CD4-positive, alpha-beta T cell treated with Interleukin-4 for 1 hour (primary cell): ENCODE measurements at places on chromosomes 6 and 20.

- no peak for DNase-seq
These were observed 18.6 kb downstream of the RRBP1 start for GRCh38 chr20:17663486-17663885.

DNA sequence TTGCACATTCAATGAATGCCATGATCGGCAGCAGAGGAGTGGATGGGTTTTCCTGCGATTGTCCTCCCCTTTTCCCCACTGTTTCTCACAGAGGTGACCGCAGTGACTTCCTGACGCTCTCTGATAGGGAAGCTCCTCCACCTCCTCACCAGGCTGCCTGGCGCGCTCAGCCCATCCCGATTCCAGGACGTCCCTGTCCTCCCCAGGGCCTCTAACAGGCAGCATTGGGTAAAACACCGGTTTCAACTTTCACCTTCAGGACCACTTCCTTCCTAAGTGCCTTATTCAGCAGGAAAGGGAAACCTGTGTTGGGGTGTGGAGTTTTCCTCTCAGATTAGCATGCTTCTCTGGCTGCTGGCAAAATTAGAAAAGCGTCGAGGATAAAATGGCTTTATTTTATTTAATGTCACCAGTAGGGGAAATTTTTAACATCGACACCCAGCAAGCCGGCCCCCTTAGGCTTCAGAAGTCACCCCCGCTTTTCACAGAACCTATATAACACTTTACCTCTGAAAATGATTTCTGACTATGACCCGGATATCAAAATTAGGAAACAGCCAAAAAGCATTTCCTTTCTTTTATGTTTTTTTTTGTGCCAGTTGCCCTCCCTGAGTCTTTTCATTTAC lies 570.4 kb upstream of the GJE1 start:
- no peak for DNase-seq

GRCh38 chr6:101085327-101085726 lies 204.2 kb upstream of the ASCC3 start:
- no peak for DNase-seq

DNA sequence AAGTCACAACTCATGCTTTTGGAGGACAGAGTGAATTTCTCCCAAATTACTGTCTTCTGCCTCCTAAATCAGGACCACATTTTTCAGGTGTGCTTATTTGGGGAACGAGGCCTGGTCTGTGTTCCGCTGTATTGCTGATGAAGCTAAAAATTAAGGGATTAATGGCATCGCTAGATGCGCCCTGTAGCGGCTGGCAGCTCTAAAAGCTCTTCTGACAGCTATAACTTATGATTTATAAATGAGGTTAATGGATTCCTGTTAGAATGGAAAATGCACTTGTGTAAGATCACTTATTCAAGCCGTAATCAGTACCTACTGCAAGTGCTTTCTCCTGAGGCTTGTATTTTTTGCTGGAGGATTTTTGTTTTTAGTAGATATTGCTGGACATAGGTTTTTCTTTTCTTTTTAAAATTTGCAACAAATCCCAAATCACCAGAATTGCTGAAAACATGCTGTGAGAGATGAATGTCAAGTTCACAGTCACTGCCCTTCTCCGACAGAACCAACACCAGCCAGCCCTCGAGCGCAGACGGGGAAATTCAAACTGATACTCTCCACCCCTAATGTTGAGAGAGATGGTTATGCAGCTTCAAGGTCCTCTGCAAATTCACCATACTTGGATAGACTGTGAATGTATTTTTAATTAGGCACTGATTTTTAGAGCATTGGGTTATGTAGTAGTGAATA lies 49.1 kb downstream of the AKAP12 start:
- DNase-seq = no peak

DNA sequence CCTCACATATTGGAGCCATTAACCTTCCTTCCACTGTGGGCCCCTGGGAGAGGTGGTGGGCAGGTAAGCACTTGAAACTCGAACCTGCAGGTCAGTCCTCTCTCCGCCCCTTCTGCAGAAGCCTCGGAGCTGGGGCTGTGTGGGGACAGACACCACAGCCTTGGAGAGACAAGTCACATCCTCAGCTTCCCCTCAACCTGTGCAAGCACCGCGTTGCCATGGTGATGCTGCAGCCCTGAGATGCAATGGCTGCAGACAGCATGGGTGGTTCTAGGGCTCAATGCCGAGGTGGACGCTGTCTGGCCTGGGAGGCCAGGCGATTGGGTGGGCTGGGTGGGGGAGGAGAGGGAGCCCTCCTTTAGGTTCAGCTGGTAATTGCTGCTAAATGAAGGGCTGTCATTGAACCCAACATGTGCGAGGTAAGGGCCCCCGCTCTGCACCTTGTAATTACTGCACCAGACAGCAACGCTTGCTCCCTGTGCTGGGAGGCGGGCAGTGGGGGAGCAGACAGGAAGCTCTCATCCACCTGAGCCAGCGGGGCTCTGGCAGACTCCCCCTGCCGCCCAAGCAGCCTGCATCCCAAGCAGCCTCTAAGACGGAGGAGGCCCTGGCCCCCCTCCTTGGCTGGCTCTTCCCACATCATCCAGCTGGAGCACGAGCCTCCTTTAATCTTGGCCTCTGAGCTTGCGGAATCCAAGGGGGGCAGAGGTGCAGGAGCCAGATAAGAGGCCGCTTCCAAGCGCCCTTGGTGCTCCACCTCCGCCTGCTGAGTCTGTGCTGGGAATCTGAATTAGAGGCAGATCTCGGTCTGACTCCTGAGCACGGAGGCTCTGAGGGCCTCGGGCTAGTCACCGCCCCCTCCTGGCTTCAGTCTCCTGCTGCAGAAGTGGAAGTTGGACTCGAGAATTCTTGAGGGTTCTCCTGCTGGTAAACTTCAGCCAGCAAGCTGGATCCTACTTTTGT lies 39.8 kb upstream of the CDH22 start:
- no peak for DNase-seq

GRCh38 chr6:114389111-114389510 lies 46.3 kb upstream of the HS3ST5 start:
- no peak for DNase-seq

DNA sequence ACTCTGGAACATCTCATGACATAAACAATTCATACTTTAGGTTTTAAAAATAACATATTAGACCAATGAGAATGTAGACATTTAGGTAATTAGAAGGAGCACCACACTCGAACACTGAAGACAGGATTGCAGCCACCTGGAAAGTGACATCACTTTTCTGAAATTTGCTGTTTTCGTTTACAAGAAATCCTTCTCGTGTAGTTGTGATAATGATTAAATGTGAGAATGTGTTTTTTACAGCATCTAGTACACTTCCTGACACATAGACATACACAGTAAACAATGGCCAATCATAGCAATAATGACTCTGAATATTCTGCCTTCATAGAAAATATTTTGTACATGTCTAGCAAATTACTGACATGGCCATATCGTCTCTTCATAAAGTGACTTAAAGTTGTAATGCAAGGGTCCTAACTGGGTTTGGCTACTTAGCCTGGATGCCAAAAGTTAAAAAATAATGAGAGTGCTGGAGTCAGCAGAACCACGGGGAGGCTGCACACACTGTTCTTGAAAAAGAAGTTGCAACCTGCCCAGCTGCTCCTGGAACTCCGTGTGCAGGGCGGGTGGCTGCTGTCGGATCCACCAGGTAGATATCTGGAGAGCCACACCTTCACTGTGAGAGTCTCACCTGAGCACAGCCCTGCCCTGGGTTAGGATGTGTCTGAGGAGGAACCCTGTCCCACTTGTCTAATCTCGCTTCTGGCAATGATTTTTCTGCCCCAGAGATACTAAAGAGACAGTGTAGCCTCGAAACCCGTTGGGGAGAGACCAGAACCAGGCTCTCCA lies 212.9 kb downstream of the QKI start:
- no peak for DNase-seq

- DNase-seq = no peak
These were observed 302.3 kb downstream of the TENT5A start for GRCh38 chr6:81450180-81450579.

- peak; percentile 62 for DNase-seq
These were observed 13.5 kb upstream of the RAB5IF start for GRCh38 chr20:36591854-36592641.

- DNase-seq = no peak
These were observed 28.3 kb upstream of the ADGRF1 start for GRCh38 chr6:47070461-47070860.

GRCh38 chr6:2688401-2689064 lies 62.2 kb downstream of the MYLK4 start:
- DNase-seq = no peak

GRCh38 chr20:56382696-56383095 lies 9.3 kb downstream of the AURKA start:
- no peak for DNase-seq

DNA sequence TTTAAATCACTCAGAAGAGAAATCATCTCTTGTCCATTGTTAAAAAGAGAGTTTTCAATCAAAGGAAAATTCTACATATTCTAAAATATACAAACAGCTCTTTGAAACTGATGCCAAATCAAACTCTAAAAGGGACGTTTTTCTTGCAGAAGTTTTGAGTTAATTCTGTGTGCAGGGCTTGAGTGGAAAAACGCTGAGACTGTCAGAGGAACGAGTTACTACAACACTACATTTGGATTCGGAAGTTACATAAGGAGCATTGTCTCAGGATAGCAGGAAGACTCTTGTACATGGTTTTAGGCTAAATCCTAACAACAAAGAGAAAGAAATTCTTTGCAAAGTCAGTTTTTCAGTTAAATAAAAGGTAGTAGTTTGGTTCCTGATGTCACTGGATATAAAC lies 155.7 kb upstream of the SUPT3H start:
- DNase-seq = no peak

- no peak for DNase-seq
These were observed 23.2 kb upstream of the SERINC1 start for GRCh38 chr6:122494665-122495272.

- DNase-seq = no peak
These were observed 152.3 kb downstream of the CDC5L start for GRCh38 chr6:44539701-44540355.

DNA sequence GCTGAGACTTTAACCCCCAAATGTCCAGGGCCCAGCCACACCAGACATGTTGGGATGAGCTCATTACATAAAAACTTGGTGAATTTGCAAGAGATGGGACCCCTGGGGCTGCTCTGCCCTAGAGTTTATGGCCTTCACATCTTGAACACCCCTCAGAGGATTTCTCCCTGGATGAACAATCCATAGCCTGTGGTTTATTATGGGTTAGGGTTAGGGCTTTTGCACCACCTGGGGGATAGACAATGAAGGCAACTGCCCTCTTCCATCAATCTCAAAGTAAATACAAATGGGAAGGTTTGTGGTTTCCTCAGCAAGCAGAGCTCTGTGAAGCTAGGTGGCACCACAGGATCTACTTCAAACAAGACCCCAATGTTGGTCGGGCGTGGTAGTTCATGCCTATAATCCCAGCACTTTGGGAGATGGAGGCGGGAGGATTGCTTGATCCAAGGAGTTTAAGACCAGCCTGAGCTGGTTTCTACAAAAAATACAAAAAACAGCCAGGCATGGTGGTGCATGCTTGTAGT lies 17.4 kb downstream of the SPINT3 start:
- DNase-seq = no peak

DNA sequence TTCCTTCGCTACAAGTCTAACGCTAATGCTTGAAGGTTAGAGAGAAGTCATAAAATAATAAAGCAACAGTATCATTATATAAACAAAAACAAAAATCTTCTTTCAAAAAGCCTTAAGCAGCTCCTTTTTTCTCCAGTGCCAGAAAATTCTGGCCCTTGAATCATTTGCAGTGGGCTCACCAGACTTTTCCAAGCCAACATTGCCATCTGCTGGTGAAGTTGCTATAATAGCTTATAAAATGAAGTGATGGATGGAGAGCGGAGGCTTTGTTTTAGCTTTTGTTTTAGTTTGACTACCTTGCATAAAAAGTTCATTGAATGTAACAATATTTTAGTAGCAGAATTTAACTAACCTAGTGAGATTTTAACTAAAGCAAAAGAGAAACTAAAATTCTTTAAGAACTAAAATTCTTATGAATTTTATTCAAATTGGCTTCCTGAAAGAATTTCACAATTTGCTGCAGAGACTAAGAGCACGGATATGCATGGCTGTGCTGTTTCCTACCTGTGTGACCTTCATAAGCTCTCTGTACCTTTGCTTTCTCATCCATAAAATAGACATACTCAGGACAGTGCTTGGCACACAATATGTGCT lies 44.8 kb upstream of the SLC2A12 start:
- peak; percentile 58 for DNase-seq

GRCh38 chr20:12223057-12223456 lies 305.4 kb downstream of the BTBD3 start:
- no peak for DNase-seq

DNA sequence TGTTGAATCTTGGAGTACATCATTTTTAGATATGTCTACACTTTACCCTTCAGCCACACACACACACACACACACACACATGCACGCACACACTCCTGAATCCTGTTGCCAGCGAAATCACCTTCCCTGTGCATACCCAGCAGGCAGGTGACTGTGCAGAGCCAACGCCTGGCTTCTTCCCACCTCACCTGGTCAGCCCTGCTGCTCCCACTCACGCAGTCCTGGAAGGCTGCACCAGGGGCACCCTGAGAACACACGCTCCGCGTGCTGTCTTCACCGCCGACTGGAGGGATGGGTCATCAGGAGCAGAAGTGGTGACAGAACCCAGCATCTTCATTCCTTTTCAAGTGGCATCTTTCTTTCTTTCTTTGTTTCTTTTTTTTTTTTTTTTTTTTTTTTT lies 94.6 kb downstream of the TBXT start:
- no peak for DNase-seq

- DNase-seq = no peak
These were observed 47.9 kb downstream of the HMGN3 start for GRCh38 chr6:79186564-79186963.

DNA sequence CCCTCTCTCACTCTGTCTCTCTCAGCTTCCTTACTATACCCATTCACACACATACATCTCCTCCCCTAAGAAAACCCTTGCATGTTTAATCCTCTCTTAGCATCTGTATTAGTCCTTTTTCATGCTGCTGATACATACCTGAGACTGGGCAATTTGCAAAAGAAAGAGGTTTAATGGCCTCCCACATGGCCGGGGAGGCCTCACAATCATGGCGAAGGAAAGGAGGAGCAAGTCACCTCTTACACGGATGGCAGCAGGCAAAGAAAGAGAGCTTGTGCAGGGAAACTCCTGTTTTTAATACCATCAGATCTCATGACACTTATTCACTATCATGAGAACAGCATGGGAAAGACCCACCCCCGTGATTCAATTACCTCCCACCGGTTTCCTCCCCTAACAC lies 398.5 kb upstream of the SASH1 start:
- DNase-seq = no peak

DNA sequence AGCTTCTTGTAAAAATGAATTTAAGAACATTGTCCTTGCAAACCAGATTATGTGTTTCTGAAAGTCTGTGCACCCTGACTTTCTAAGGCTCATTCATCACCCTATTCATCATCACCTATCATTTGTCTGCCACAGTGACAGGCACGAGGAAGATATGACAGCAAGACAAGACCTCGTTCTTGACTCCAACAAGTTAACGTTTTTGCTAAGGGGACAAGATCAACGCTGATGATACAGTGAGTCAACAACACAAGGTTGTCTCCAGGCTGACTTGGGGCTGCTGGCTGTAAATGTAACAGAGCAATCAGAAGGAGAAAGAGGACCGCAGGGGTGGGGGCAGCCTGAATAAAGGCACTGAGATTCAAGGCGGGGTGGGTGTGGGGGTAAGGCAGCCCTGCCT lies 94.2 kb downstream of the FOXC1 start:
- no peak for DNase-seq

GRCh38 chr6:85015396-85015990 lies 251.1 kb upstream of the TBX18 start:
- no peak for DNase-seq

- no peak for DNase-seq
These were observed 34.5 kb downstream of the DLGAP4 start for GRCh38 chr20:36340593-36340990.

- DNase-seq = no peak
These were observed 123.3 kb downstream of the KIF13A start for GRCh38 chr6:17863901-17864754.
